Activated CD4-positive, alpha-beta T cell treated with anti-CD3 and anti-CD28 coated beads, Interleukin-10, Interleukin-2, amounts not matched to agents 100 ng/mL and 50 ng/mL, durations not matched to agents 16 hours and 8 hours (primary cell): ENCODE measurements at places on chromosomes 11 and 22.

- DNase-seq, result no peak
Observed at GRCh38 chr11:122617297-122617696, 38.2 kb upstream of the UBASH3B start.

GRCh38 chr11:116043857-116044256, 539.6 kb upstream of the CADM1 start:
- DNase-seq, result no peak

- no peak for DNase-seq
Observed at GRCh38 chr22:49503321-49503720, 324.4 kb downstream of the BRD1 start.

DNA sequence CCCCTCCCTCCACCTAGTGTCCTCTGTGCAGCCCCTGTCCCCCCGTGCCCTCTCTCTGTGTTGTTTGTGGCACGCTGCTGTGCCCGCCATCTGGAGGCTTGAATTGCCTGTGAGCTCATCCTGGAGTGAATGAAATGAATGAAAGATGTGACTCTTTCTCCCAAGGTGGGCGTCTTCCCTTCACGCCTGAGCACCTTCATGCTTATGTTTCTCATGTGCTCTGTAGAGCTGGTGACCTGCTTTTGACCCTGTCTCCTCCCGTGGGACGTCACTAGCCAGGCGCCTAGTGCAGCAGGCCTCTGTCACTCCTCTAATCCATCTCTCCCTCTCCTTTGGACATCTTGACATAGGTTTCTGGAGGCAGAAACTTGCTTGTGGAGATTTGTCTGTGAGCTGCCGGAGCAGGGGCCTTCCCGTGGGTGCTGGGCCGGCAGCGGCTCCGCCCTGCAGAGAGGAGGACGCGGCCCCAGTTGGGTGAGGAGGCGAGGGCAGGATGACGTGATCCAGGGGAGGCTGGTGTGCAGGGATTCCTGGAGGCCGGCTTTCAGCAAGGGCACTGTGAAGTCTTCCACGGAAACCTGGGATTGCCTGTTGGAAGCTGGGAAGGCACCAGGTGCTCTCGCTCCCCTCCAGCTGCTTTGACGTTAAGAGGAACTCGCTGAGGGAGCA, 40.6 kb downstream of the MUC6 start:
- no peak for DNase-seq

GRCh38 chr11:120931057-120931779, 92.7 kb upstream of the TBCEL start:
- no peak for DNase-seq

- DNase-seq, result no peak
Observed at GRCh38 chr11:44277196-44278090, 32.5 kb downstream of the ALX4 start.

DNA sequence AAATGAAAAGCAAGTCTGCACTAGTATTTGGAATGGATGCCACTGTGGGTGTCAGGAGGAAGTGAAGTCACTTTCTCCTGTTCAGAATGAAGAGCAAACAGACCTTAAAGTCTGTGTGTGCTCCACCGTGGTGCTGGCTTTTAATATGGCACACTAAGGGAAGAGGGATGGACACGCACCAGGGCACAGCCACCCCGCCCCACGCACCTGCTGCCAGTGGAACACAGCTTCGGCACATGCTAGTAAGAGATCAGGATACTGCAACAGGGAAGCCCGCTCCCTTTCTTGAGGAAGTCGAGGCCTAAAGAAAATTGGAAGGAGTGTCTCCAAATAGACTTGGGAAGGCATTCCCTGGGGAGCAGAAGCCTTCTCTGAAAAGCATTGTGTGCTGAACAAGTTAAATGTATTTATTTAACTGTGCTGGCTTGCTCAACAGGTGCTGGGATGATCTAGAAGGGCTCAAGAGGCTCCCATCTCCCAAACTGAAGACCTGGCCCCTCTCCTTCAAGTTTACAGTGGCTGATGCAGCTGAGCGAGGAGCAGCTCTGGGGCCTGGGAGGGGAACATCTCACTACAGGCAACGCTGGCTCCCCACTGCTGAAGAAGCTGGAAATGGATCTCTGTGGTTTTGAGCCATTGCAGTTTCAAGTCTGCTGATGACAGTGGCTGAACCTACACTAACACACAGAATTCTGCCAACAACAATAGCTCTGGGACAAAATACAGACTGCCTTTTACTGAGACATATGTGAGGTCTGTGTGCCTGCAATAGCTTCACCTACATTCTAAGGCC, 504.6 kb upstream of the B3GAT1 start:
- DNase-seq, result no peak

- no peak for DNase-seq
Observed at GRCh38 chr11:41522899-41523672, 63.6 kb upstream of the LRRC4C start.

GRCh38 chr11:11985016-11985715, 23.3 kb downstream of the DKK3 start:
- no peak for DNase-seq
